Hepatocyte (in vitro differentiated cells): ENCODE measurements at places on chromosomes 1 and 21. TPM values are rescaled to one million over a fixed set of nuclear protein-coding genes. Genes with fewer than 3 reads are reported as not detected.

Gene DIRAS3
- total RNA-seq, result 1.9 and 3.0 TPM in 2 replicates

DNA sequence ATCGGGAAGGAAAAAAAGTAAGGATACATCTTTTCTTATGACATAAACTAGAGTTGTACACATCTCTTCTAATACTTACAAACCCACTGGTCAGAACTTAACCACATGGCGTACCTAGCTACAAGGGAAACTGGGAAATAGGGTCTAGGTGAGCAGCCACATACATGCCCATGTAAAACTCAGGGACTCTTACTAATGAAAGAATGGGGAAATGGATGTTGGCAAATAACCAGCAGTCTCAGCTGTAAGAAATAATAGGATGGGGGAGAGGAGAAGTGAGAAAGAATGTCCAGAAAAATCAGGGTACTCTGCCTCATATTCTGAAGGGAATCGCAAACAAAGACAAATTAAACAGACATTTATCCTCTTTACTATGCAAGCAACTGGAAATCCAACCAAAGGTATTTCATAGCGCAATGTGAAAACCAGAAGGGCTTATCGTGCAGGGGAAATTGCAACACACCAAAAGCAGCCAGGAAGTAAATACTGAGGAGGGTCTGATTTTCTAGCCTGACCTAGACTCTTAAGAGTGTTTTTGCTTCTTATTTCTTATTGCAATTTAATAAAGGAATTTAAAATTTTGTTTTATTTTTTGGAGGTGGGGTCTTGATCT lies 17.5 kb downstream of the GTF2B start:
- H3K27ac ChIP-seq, result no peak overlapping the region
- no peak for DNase-seq
- H3K4me3 ChIP-seq, result no peak overlapping the region
- H3K4me1 ChIP-seq, result peaks cover 4% of the 10 kb centered on the region

DNA sequence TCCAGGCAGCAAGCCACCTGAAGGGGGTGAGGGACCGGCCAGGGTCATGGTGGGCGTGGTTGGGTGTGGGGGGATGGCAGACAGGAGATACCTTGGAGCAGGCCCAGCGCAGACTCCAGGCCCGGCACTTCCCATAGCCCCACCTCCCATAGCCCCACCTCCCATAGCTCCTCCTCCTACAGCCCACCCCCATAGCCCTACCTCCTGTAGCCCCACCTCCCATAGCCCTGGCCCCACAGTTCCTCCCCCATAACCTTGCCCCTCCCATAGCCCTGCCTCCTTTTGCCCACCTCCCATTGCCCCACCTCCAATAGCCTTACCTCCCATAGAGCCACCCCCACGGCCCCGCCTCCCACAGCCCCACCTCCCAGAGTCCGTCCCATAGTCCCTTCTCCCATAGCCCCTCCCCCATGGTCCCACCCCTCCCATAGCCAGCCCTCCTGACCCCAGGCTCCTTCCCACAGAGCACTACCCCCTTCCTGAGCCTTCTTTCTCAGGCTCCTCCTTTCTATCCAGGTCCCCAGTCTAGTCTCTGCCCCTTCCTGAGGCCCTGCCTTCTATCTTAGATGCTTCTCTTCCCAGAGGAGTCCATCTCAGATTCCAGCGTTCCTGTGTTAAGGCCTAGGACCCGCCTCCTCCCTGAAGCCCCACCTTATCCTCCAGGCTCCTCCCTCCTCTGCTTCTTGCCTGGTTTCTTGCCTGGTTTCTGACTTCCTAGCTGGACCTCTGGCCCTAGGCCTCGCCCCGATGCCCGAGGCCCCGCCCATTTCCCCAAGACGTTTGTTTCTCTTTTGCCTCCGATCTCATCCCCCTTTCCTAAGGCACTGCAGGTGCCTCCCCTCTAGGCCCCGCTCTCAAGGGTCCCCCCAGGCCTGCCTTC lies 46.8 kb downstream of the PTPRU start:
- no peaks in the 10 kb centered on the region for H3K4me1 ChIP-seq
- peak; percentile 72 for DNase-seq
- H3K4me3 ChIP-seq, result no peak overlapping the region
- H3K36me3 ChIP-seq, result no peaks in the 10 kb centered on the region
- no peak overlapping the region for H3K27ac ChIP-seq
- no peaks in the 10 kb centered on the region for H3K27me3 ChIP-seq

GRCh38 chr21:32886339-32886738 lies 114.8 kb upstream of the PAXBP1 start:
- H3K4me1 ChIP-seq, result no peaks in the 10 kb centered on the region
- no peaks in the 10 kb centered on the region for H3K36me3 ChIP-seq
- DNase-seq, result no peak
- H3K27ac ChIP-seq, result no peak overlapping the region
- peaks cover 19% of the 10 kb centered on the region for H3K27me3 ChIP-seq

- H3K4me1 ChIP-seq, result no peaks in the 10 kb centered on the region
- no peak overlapping the region for H3K4me3 ChIP-seq
- no peak for DNase-seq
- no peak overlapping the region for H3K27ac ChIP-seq
- H3K27me3 ChIP-seq, result peaks cover 21% of the 10 kb centered on the region
- no peaks in the 10 kb centered on the region for H3K36me3 ChIP-seq
Observed at GRCh38 chr1:6171548-6172124, 8.5 kb downstream of the CHD5 start.
